Hypothalamus (tissue), 51 donors: ENCODE measurements at places on chromosomes 3 and 15.

DNA sequence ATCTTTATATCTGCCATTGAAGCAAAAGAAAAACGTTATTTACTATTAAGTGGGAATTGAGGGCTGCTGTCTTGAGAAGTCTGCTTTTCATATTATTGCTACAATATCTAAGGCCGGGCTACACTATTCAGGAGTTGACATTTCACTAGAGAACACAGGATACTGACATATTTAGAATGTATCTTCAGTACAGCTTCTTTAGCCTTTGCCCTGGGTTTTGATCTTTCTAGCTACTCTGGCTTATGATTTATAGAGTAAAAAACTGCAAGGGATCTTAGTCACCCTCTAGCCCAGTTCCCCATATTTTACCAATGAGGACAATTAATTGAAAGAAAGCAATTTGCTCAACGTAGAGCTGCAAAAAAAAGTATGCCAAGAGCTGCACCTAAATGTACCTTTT lies 307.4 kb upstream of the DPPA4 start:
- no peak for DNase-seq

GRCh38 chr15:59543721-59544547 lies 67.6 kb upstream of the GCNT3 start:
- no peak for DNase-seq

- peak; percentile 72 for DNase-seq
These were observed 452 bp downstream of the BBX start for GRCh38 chr3:107523289-107523538.

DNA sequence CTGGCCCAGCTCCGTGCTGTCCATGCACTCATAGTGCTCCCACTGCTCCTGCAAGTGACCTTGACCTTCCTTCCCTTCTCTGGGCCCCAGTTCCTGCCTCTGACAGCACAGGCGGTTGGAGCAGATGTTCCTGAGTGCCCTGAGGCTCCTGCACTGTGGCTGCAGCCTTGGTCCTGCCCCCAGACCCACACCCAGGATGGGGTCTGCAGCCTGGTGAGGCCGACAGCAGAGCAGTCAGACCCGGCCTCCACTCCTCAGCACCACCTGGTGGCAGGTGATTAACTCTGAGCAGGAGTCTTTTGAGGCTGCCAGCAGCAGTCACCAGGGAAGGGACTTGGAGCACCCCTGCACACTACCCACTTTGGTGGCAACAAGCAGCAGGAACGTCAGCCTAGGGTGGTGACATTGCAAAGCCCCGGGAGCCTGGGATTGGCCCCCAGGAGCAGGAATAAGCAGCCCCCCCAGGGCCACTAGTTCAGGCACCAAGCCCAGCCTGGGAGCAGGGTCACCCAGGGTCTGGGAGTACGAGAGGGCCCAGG lies 64.6 kb downstream of the CYP11A1 start:
- DNase-seq, result peak; percentile 11

DNA sequence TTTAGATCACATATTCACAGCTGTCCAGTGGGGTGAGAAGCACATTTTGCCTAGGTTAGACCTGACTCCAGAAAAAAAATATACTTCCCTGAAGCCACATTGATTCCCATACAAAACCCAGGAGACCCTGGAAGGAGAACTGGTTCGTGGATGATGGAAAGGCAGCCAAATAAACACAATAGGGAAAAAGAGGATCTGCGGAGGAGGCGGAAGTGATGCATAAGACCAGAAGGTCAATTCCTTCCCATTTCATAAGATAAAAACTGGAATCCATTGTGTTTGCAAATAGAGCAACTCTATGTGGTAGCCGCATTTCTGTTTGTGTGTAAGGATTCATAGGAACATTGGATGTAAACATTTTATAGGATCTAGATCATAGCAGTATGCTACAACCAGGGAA lies 781.9 kb upstream of the GRM7 start:
- no peak for DNase-seq

GRCh38 chr3:50380405-50381085 lies 21.2 kb upstream of the TMEM115 start:
- DNase-seq, result no peak

DNA sequence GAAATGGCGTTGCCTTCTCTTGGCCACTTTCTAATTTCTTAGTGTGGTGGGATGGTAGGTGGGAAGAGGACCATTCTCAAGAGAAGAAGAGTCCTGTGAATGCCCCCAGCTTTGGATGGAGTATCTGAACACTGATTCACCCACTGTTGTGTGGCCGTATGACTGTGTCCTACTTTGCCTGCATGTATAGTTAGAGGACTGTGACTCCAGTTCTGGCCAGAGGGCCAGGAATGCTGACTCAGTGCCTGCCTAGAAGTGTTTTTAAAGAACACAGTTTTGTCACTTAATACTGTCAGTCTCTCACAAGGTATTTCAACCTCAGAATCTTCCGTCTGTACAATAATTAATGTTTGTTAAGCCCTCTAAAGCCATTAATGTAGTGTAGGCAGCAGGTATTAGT lies 2.1 kb downstream of the SEC61A1 start:
- DNase-seq, result no peak

GRCh38 chr3:17050071-17050470 lies 165.3 kb downstream of the PLCL2 start:
- DNase-seq, result no peak

DNA sequence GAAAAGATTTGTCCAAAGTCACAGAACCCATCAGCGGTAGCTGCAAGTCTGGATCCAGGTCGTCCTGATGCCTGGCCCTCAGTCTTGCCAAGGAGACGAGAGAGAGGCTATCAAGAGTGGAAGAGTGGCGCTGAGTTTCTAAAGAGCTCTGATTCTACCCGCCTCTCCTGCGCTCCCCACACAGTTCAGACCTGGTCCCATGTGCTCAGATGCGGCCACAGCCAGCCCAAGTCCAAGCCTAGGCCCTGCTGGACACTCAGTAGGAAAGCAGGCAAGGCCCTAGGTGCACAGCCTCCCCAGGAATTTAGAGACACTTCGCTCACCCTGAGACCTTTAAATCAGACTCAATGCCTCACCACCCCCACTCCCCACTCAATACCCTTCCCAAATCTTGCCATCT lies 32.4 kb downstream of the CCDC12 start:
- no peak for DNase-seq

DNA sequence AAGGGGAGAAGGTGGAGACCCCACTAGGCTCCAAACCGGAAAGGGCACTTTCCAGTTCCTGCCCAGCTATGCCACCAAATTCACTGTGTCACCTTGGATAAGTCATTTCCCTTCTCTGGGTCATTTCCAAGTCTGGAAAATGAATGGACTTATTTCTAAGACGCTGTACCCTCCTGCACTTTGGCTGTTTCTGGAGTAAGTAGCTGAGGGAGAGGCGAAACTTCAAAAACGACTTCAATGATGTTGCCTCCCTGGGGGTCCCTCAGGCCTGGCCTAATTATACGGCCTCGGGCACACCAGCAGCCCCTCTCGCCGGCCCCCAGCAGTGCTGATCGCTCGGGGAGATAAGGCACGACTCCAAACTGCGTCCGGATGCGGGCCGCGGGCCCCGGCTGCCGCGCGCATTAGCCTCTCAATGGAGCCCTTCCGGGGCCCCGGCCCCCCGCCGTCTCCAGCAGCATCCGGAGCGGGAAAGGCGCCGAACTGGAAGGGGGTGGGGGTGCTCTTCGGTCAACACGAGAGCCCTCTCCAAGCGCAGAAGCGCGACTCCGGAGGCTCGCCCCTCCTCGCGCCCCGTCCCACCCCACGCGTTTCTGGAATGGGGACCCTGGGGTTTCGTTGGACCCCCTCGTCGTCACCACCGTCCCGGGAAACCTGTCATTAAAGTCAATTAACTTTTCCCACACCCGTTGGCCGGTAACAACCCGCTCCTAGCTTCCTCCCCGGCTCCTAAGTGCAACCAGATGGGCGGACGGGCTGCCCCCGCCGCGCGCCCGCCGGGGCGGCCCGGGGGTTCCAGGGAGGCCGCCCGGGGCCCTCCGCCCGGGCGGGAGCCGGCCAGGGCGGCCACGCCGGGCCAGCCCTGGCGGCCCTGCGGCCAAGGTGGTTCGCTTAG lies 4.8 kb downstream of the HES1 start:
- DNase-seq, result no peak

DNA sequence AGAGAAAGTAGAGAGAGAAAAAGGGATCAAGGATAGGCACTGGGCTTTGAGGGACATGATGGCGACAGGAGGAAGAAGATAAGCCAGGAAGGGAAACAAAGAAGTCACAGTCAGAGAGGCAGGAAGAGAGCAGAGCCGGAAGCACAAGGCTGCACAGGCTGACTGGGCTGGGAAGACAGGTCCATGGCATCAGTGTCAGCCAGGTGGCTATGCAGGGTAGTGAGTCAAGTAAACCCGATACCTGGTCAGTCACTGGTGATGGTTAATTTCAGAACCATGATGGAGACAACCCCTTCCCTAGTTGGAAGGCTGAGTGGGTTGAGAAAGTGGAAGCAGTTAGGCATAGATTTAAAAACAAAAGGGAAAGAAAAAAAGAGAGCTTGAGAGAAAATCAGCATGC lies 203.8 kb downstream of the EPHB1 start:
- DNase-seq, result no peak

DNA sequence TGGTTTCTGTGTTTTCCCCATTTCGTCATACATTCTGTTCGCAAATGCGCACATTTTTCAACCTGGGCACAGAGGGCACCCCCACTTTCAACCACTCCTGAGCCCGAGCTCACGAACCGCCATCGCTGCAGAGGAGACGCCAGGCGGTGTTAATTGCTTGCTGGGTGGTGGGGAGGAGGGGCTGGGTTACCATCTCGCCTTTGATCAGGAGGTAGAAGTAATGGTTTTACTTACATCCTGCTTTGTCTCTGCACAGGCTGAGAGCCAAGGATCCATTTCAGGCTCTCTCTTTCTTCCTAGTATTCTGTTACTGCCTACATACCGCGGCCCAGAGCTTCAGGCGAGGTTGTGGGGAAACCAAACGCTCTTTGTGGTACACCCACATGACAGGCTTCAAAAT lies 177.3 kb upstream of the WNT5A start:
- no peak for DNase-seq

GRCh38 chr3:111802163-111802625 lies 56.9 kb upstream of the PHLDB2 start:
- no peak for DNase-seq

DNA sequence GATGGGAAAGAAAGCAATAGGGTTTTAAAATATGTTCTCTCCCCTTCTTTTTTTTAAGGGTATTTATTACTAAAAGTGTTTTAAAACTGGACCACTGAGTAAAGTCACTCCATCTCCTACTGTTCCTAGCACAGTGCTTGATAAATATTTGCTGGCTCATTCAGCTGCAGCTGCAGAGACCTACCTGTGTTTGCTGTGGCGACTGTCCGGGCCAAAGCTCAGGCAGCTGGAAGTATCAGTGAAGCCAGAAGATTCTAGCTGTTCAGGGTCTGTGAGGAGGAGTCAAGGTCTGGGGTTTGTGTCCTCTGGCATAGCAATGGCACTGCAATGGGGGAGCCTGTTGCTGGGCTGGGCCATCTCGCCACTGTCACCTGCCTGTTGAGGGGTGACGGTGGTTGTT lies 109.9 kb downstream of the RPLP1 start:
- DNase-seq, result no peak

DNA sequence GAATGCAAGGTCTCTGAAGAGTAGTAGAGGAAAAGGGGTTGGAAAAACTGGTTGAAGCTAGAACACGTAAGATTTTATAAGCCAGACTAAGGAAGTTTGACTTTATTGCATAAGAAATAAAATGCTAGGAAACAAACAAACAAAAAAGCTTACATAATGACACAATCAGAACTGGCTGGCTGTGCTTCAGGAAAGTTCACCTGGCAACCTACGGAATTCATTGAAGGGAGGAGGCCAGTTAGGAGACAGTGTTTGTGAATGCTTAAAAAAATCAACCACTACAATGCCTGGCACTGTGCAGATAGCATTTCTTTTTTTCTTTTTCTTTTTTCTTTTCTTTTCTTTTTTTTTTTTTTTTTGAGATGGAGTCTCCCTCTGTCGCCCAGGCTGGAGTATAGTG lies 1.9 kb upstream of the ICE2 start:
- DNase-seq, result no peak

GRCh38 chr15:99100245-99101173 lies 4.4 kb upstream of the SYNM start:
- DNase-seq, result peak; percentile 68

GRCh38 chr15:100981086-100981485 lies 61.9 kb downstream of the LRRK1 start:
- DNase-seq, result no peak

GRCh38 chr3:4340411-4341335 lies 37.5 kb downstream of the SETMAR start:
- no peak for DNase-seq

GRCh38 chr3:152266221-152266995 lies 2.3 kb upstream of the MBNL1 start:
- no peak for DNase-seq

DNA sequence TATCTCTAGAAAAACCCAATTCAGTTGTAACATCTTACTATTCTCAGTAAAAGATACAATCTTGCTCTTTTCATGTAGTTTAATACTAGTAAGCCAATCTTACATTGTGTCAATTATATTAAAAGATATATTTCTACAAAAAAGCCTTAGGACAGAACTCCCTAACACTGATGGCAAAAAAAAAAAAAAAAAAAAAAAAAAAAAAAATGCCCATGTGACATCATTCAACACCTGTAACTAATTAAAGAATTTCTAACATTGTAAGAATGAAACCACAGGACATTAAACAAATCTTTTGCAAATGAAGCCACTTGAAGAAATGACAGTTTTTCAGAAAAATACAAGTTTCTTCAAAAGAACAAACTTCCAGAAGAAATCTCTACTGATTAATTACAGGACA lies 119.8 kb downstream of the SUCLG2 start:
- no peak for DNase-seq

GRCh38 chr3:50321336-50322114 lies 1.0 kb downstream of the HYAL2 start:
- peak; percentile 94 for DNase-seq

DNA sequence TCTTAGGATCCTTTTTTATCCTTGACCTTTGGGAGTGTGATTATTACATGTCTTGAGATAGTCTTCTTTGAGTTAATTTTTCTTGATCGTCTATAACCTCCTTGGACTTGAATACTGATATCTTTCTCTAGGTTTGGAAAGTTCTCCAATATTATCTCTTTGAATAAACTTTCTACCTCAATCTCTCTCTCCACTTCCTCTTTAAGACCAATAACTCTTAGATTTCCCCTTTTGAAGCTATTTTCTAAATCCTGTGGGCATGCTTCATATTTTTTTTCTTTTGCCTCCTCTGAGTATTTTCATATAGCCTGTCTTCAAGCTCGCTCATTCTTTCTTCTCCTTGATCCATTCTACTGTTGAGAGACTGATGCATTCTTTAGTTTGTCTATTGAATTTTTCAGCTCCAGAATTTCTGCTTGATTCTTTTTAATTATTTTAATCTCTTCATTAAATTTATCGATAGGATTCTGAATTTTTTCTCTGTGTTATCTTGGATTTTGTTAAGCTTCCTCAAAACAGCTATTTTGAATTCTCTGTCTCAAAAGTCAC lies 12.1 kb downstream of the USF3 start:
- DNase-seq, result no peak

DNA sequence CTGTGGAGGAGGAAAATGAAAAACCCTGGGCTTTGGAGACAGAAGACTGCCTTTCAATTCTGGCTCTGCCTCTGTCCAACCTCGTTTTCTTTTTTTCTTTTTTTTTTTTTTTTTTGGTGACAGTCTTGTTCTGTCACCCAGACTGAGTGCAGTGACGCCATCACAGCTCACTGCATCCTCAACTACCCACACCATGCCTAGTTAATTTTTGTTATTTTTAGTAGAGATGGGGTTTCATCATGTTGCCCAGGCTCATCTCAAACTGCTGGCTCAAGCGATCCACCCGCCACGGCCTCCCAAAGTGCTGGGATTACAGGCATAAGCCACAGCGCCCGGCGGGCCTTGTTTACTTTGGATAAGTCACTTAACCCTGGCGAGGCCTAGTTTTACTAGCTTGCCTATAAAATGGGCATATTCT lies 66.3 kb upstream of the SLC25A26 start:
- no peak for DNase-seq

GRCh38 chr15:55381595-55381994 lies 26.6 kb downstream of the CCPG1 start:
- DNase-seq, result no peak
